ENCODE measurements at places on chromosomes 3 and 15. TPM values are rescaled to one million over a fixed set of nuclear protein-coding genes. Genes with fewer than 3 reads are reported as not detected.

SERINC4 gene
- total RNA-seq = not detected

GRCh38 chr15:37100966-37101215 lies 542 bp upstream of the MEIS2 start:
- H3K4me1 ChIP-seq = peaks cover 4% of the 10 kb centered on the region
- H3K27ac ChIP-seq = peak overlapping the region; percentile 89
- peak overlapping the region; percentile 79 for H3K4me3 ChIP-seq
- H3K27me3 ChIP-seq = no peaks in the 10 kb centered on the region
- DNase-seq = no peak
- H3K36me3 ChIP-seq = no peaks in the 10 kb centered on the region

- DNase-seq = peak; percentile 2
- peak overlapping the region; percentile 91 for H3K27ac ChIP-seq
- H3K36me3 ChIP-seq = peaks cover 10% of the 10 kb centered on the region
- H3K4me3 ChIP-seq = peak overlapping the region; percentile 71
- no peaks in the 10 kb centered on the region for H3K4me1 ChIP-seq
- H3K27me3 ChIP-seq = no peaks in the 10 kb centered on the region
These were observed 787 bp upstream of the SLMAP start for GRCh38 chr3:57755368-57755675.

LEKR1 gene
- total RNA-seq = 0.61 TPM

- no peak for DNase-seq
- no peak overlapping the region for H3K27ac ChIP-seq
- H3K4me3 ChIP-seq = no peak overlapping the region
- peaks cover 3% of the 10 kb centered on the region for H3K27me3 ChIP-seq
- no peaks in the 10 kb centered on the region for H3K4me1 ChIP-seq
These were observed 324.6 kb downstream of the UACA start for GRCh38 chr15:70438776-70439175.

Data from SJCRH30 (cell line).